ENCODE measurements at places on chromosomes 5 and 9.
A peak's percentile ranks its signal among the peaks of the same experiment; 100 is the strongest.

DNA sequence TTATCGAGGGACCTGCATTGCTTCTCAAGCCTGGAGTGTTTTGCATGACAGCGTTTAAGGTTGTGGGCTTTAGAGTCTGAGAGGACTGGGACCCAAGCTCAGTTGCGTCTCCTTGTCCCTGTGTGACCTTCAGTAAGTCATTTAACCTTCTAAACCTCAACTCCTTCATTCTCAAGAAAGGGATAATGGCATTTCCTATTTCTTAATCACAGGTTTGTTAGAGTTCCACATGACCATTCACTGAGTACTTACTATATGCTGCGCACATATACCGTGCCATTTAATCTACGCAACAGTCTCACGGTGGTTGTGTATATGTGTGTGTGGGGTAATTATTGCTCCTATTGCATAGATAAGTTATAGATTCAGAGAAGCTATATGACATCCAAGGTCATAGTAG lies 76.3 kb downstream of the MACROH2A1 start:
- DNase-seq, result no peak

GRCh38 chr9:95087659-95088242 lies 229.8 kb downstream of the FANCC start:
- no peak for DNase-seq

DNA sequence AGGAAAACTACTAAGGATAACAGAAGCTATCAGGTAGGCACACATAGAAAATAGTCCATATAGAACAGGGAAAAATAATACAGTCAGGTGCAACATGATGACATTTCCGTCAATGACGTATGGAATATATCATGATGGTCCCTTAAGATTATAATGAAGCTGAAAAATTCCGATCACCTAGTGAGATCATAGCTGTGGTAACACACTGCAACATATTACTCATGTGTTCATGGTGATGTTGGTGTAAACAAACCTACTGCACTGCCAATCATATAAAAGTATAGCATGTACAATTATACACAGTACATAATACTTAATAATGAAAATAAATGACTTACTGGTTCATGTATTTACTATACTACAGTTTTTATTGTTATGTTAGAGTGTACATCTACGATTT lies 60.0 kb downstream of the MEGF9 start:
- no peak for DNase-seq

DNA sequence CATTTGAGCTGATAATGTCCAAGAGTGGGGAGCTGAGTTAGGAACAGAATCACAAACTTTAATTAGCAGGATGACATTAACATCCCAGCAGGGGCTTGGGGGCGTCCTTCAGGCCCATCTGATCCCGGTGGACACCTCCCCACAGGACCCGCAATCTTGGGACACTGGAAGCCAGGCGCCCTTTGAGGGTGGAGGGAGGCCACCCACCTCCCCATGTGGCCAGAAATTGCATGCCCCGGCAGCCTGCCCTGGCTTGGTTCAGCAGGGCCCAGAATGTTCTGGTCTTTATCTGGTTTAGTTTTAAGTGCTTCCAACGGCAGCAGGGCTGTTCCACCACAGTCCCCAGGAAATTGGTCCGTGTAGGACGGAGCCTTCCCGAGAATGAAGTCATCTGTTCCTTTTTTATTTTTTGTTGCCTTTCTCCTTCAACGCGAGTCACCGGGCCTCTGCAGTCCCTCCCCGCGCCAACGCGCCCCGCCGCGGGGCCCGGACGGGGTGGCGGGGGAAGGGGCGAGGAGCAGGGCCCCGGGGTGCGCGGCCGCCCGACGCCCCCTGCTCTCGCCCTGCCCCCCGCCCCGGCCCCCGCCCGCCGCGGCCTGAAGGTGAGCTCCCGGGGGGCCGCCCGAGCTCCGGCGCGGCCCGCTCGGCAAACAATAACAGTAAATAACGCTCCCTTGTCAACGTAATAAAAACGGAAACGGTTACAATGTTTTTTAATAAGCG lies 207.9 kb downstream of the C9orf50 start:
- peak; percentile 24 for DNase-seq

- DNase-seq, result no peak
Measured at GRCh38 chr5:84382363-84383295, 2.1 kb downstream of the EDIL3 start.

DNA sequence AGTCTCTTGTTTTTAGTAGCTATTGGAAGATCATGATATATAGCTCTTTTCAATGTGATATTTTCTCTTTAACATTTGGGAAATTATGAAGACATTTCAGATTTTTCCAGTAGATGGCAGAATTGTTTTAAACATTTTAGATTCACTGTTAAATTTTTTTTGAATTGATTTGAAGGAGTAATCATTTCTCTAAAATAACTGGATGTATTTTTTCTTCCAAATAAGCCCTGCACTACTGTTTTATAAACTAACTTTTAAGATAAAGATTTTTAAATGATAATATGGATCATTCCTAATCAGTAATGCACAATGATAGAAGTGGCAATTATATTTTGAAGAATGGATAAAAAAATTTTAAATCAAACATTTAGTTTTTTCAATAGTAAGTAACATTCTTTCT lies 14.2 kb downstream of the NDUFAF2 start:
- DNase-seq, result no peak

DNA sequence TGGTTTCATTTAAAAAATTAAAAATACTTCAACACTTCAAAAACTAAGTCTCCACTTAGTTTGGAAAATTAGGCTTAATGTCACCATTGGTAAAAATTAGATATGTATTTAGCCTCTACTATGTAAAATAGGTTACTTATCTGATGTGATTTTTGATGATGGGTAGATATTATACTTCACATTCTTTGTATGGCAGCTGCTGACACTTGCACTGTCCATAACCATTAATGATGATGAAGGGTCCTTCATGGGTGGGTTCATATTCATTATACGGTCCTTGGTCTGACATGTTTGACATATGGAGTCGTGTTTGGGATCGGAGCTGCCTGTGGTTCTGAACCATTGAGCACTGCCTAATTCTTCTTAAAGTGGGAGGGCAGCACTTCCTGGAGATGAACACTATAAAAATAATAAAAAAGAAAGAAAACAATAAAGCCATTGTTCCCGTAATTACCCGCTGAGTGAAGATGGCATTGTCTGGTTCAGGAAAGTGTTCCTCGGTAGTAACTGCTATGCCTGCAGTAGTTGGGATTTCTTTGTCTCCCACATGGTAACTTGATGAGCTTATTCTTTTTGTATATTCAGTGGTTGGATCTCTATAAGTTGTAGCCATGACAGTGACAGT lies 2.2 kb downstream of the LRRTM2 start:
- DNase-seq, result no peak

DNA sequence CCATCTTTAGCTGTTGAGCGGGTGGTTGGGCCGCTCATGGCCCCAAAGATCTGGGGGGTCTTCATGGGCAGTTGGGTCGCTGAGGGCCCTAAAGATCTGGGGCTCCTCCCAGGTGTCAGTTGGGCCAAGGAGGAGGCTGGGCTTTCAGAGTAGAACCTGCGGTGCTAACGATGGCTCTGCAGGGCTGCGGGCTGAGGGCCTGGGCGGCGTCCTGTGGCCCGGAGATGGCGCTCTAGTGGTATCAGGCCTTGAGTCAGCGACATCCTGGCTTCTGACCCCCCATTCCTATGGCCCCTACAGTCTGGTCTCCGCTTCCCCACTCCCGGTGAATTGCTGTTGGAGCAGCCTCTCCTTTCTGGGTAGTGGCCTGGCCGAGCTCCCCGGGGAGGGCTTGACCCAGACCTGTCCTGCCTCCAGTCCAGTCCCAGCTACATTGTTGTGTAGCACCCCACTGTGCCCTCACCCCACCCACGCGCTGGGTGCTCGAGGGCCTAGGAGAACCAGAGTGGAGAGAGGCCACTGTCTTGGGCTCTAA lies 640 bp downstream of the C5orf58 start:
- no peak for DNase-seq

DNA sequence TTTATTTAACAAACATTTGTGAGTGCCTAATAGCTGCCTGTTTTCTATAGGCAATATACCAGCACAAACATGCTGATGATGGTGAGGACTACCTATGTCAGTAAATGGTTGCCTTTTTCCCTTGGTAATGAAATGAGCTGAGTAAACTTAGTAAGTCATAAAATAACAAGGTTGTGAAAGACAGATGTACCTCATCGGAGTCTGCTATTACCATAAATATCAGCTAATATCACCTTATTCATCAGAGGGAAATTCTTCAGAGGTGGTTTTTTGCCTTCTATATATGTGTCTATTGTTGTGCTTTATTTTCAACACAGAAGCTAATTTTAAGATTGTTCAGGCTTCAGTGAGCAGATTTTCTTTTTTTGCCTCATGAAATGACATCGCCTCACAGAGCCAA lies 1040.5 kb downstream of the DTWD2 start:
- no peak for DNase-seq

- no peak for DNase-seq
Measured at GRCh38 chr5:177176175-177176711, 42.7 kb downstream of the NSD1 start.

GRCh38 chr5:83219495-83219894 lies 142.1 kb downstream of the XRCC4 start:
- no peak for DNase-seq

- no peak for DNase-seq
Measured at GRCh38 chr5:58066557-58066956, 393.3 kb downstream of the PLK2 start.
